Vagina (tissue), 2 donors: ENCODE measurements at places on chromosomes 5 and 9. TPM values are rescaled to one million over a fixed set of nuclear protein-coding genes. Genes with fewer than 3 reads are reported as not detected.

DNA sequence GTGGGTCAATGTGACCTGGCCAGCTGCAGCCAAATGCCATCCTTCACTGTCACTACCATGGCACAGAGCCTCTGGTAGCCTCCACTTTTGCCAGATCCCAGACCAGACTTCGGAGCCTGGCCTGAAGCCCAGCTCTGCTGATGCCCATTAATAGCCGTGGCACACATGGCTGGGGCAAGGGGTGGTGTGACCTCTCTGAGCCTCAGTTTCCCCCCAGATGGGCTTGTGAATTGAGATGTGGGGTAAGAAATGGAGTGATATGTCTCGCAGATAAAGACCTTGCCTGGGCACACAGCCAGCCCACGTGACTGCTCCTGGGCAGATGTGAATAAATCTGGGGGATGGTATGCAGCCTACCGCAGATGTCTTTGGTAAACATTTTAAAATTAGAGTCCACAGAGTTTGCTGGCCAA is 13.9 kb downstream of the SUSD3 start:
- DNase-seq = no peak

DNA sequence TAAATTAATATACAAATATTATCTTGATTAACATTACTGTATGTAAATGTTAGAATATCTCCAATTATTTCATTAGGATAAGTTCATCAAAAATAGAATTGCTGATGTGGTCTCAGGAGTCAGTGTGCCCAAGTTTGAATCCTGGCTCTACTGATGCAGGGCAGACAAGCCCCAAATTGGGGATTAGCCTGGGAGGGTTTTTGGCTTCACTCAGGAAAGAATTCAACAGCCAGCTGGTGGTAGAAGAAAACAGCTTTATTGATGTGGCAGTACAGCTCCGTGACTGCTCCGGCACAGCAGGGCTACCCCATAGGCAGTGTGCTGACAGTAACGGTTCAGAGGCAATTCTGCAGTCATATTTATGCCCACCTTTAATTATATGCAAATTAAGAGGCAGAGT is 32.5 kb downstream of the COL27A1 start:
- DNase-seq = no peak

Gene PCDHB14
- 4.2 TPM for total RNA-seq

Gene RHOBTB3
- 43.2 TPM for total RNA-seq

GRCh38 chr9:128558431-128559310 is 6.3 kb downstream of the SPTAN1 start:
- DNase-seq = no peak

Gene STPG3
- total RNA-seq = not detected

Gene MAST4
- total RNA-seq = 85.9 TPM

- no peak for DNase-seq
Observed at GRCh38 chr5:92916036-92916435, 665.0 kb downstream of the NR2F1-AS1 start.

Gene TMC1
- not detected for total RNA-seq

- DNase-seq = no peak
Observed at GRCh38 chr5:72487177-72487576, 20.0 kb downstream of the ZNF366 start.

Gene PCDHGB7
- total RNA-seq = 14.2 TPM

DNA sequence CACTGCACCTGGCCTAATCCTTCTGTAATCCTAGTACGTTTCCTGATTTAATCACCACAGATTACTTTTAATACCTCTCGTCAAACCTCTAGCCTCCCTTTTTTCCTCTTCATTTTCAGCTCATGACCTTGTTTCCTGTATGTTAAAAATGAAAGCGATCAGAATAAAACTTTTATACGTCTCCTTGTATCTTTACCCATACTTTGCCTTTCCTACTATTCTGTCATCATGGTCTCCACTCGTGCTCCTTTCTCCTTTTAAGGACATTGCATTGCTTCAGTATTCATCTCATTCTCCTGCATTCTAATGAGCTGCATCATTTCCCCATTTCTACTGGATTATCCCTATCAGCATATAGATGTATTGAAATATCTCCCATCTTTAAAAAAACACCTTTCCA is 8.5 kb downstream of the CDC42SE2 start:
- DNase-seq = no peak

- no peak for DNase-seq
Observed at GRCh38 chr5:130278136-130278535, 373.9 kb downstream of the CHSY3 start.

DNA sequence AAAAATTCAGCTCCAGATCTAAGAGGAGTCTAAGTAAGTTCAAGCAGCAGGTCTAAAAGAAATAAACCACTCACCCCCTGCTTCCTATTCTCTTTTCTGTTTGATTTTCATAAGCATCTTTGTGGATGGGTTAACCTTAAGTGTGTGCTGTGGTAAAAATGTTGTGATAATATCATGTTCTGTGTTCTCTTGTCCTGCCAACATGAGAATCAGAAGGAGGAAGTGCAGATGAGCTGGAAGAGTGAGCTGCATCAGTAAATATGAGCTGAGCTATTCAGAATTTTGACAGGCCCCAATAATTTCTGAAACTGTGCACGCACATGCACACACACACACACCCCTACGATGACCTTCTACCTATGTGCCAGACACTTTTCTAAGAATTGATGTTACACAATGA is 186.5 kb upstream of the ANKRD55 start:
- no peak for DNase-seq

Gene GLIPR2
- total RNA-seq = 34.9 TPM

DNA sequence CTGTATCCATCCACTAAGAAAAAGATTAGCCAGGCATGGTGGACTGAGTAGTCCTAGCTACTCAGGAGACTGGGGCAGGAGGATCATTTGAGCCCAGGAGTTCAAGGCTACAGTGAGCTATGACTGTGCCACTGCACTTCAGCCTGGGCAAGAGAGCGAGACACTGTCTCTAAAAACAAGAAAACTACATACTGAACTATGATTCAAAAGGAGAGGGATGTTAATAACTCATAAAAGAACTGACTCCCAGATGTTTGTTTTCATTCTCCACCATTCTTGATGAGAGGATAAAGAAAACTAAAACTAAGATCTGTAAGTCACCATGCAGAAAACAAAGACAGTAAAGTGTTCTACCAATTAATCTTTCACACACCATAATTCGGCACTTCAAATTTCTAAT is 53.5 kb downstream of the AUH start:
- DNase-seq = no peak

DNA sequence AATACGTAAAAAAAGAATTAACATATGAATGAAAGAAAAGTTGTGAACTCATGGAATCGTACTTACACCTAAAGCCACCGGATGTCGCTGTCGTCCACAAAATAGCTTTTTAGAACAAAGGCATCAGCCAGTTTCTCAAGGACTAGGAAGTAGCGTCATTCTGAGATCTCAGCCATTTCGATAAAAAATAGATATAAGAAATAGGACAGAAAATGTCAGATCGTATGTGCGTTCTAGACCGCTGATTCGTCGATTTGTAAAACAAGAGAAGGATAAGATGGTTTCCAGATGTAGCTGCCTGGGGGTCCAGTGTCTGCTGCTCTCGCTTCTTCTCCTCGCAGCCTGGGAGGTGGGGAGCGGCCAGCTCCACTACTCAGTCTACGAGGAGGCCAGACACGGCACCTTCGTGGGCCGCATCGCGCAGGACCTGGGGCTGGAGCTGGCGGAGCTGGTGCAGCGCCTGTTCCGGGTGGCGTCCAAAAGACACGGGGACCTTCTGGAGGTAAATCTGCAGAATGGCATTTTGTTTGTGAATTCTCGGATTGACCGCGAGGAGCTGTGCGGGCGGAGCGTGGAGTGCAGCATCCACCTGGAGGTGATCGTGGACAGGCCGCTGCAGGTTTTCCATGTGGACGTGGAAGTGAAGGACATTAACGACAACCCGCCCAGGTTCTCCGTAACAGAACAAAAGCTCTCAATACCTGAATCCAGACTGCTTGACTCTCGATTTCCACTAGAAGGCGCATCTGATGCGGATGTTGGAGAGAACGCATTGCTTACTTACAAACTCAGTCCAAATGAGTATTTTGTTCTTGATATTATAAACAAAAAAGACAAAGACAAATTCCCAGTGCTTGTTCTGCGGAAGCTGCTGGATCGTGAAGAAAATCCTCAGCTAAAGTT is at the start of gene PCDHA10:
PCDHA10 (plus strand) TSS at position 126 of the 903 bp plus-strand sequence; CDS start at position 278, 152 bp downstream.
- no peak for DNase-seq

Gene CTXN3
- not detected for total RNA-seq

GRCh38 chr9:92492781-92493401 is 10.6 kb upstream of the ASPN start:
- DNase-seq = no peak

GRCh38 chr5:52725065-52725746 is 62.5 kb upstream of the ITGA1 start:
- DNase-seq = no peak

Gene NR4A3
- 23.3 TPM for total RNA-seq

- no peak for DNase-seq
Observed at GRCh38 chr9:14400658-14400995, 86.7 kb upstream of the NFIB start.

Gene SLC4A9
- total RNA-seq = 0.25 TPM
